ACHN (cell line): ENCODE measurements at places on chromosomes 3 and 15.

DNA sequence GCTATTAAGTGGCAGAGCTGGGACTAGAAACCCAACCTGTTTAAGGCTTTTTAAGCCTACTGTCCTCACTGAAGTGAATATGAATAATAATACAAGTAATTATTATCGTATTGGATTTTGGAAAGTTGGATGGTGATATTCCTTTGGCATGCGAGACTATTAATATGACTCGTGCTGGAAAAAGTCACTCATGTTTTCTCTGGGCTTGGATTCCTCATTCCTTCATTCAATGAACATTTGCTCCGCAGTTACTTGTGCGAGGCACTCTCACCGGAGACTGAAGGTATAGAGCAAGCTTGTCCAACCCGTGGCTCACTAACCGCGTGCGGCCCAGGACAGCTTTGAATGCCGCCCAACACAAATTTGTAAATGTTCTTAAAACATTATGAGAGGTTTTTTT lies 694 bp downstream of the PLAAT1 start:
- DNase-seq: no peak

GRCh38 chr3:115833074-115833473 lies 209.8 kb downstream of the GAP43 start:
- DNase-seq: no peak

- DNase-seq: peak; percentile 39
Measured at GRCh38 chr15:72037321-72037720, 80.6 kb downstream of the MYO9A start.

GRCh38 chr15:38514601-38515000 lies 50.0 kb downstream of the RASGRP1 start:
- no peak for DNase-seq

DNA sequence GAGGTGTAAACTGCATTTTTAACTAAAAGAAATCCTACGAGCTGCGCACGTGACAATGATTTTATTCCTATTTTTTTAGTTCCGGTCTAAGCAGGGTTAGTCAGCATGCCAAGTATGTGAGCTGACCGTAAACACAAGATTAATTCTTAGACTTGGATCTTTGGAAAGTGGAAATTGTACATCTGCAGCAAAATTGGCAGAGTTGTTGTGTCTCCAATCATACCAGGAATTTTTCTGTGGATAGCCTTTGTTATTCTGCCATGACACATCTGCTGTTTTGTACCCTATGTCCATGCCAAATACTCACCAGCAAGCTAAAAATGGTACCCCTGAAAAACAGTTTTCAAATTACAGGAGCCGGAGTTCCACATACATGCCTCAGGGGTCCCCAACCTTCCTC lies 562.5 kb downstream of the UNC13C start:
- no peak for DNase-seq

DNA sequence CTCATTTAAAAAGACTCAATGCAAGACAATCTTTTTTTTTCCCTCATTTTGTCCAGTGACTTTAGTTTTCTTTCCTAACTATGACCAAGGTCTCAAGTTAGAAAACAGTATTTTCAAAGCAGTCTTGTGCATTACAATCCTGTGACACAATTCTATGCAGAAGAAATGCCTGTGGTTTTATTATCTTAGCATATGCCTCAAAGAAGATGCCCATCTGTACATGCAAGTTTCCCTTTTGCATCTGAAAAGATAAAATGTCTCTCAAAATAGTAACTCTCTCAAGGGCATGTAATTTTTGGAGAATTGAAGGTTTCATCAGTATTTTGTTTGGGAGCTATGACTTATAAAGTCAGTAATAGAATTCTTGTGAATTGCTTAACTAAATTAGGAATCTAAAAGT lies 292.0 kb upstream of the SUCLG2 start:
- no peak for DNase-seq

DNA sequence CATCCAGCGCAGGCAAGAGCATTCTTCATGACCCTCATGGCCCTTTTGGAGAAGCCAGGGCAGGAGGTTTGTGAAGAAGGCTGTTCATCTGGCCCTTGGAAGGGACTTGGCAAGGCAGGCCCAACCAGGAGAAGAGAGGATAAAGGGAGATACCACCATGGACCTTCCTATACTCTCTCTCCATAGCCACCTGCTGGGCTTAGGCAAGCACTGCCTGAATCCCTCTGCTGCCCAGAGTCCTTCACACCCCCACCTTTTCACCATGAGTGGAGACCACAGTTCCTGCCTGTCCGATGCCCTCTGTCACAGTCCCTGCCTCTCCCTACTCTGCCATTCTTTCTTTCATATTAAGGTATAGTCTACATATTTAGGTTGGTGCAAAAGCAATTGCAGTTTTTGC lies 10.6 kb upstream of the SFMBT1 start:
- DNase-seq: peak; percentile 43

DNA sequence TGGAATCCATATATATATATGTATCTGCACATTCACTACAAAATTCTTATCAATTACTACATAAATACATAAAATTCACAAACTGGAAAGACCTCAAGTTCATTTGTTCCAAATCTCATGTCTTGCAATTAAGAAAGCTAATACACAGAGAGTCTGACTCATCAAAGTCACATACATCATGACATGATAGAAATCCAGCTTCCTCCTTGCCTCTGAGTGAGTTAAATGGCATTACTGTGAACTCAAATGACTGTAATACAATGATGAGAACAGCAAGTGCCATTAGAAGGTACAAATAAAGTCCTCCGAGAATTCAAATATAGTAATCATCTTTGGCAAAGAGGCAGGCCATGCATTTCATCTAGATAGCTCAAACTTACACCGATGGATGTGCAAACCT lies 55.1 kb upstream of the AGTR1 start:
- DNase-seq: no peak

GRCh38 chr3:4906107-4906621 lies 73.1 kb upstream of the BHLHE40 start:
- peak; percentile 80 for DNase-seq

GRCh38 chr3:32105291-32106131 lies 909 bp upstream of the GPD1L start:
- peak; percentile 7 for DNase-seq

DNA sequence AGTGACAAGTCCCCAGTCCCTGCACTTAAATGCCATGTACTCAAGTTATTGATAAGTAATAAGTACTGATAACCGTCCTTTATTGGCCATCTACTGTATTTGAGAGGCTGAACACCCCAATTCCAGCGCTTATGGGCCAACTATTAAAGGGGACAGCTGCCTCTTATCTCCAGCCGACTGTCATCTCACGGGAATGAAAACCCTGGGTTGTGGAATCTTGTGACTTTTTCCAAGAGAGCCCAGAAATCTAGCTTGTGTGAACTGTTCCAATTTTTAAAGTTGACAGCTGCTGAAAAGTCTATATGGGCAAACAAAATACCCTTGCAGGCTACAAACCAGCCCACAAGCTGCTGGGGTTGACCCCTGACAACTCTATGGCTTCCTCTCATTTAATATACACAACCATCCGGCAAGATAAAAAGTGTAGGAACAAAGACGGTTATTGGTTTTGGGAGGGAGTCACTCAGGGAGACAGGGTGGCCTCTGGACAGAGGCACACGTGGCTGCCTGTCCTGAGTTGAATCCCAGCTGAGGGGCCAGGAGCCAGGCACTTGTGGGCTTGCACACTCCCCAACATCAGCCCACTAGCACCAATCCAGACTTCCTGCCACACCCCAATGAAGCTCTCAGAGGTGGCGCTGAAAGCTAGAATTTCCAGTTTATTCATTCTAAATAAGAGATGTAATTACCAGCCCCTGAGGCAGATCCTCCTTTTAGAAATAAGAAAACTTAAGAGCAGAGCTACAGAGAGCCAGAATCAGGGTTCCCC lies 16.2 kb downstream of the SPSB4 start:
- no peak for DNase-seq

DNA sequence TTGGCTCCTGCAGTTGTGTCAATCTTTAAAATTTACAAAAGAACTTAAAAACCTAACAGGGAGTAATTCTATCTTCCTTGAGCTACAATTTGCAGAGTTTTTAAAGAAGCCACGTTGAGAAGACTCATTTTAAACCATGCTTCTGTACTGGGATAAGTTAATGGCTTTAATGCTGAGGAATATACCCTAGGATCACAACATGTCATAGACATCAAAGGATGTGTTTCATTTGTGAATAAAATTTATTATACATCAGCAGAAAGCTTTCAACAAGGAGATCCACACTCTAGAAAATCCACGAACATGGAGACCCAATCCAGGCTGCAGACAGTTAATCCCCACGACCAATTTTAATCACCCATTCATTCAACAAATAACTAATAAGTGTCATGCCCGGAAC lies 297.2 kb downstream of the MAGI1 start:
- DNase-seq: no peak

DNA sequence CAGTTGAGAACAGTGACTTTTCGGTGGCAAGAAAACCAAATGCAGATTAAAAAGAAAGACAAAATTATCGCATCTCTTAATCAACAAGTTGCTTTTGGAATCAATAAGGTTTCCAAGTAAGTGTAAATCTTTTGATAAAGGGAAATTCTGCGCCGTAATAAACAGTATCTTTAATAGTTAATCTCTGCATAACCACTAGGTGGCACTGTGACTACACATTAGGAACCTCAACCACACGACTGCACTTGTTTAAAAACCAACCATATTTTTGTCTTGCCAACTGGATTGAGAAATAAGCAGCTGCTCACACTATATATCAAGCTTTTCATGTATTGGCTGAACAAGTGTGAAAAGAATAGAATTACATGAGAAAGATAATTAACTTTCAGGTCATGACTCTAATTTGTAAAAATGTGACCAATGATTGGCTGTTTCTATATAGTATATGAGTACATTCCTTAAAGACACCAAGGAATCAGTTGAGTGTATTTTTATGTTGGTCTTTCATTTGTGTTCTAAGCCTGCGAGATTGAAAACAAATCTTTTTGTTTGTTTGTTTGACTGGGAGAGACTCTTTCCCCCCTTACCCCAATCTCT lies 72.7 kb downstream of the DZIP3 start:
- peak; percentile 59 for DNase-seq

GRCh38 chr3:13795816-13796215 lies 84.1 kb downstream of the WNT7A start:
- DNase-seq: no peak

- DNase-seq: no peak
Measured at GRCh38 chr15:75884041-75884440, 19.6 kb upstream of the FBXO22 start.

DNA sequence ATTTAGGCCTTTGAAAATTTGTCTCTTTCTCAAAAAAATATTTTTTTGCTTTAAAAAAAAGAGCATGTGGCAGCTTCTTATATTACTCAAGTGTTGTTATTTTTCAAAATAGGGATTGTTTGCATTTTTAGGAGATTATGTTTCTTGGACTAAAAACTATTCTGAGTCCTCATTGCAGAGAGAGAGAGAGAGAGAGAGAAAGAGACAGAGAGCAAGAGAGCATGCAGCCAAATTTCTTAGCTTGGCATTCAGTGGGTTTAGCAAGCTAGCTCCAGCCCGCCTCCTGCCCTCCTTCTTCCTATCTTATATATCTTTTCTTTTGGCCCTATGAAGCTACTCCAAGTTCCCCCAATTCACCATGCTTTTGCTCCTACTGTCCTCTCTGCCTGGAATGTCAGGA lies 55.7 kb downstream of the CEMIP start:
- no peak for DNase-seq

DNA sequence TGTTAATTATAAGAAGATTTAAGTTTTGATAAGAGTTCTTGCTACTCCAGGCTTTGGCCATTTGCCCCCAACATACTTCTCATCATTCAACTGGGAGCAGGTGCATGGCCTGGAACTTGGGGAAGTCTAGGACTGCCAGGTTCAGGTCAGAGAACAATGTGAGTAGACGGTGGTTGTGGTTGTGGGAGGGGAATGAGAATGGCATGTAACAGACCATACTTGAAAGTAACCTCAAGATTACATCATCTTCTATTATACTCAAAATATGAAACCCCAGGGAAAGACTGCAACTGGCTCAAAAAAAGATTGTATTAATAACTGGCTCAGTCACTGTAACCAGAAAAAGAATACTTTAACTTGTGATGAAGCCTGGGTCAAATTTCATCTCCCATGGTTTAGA lies 364.9 kb upstream of the DPPA4 start:
- DNase-seq: peak; percentile 12

DNA sequence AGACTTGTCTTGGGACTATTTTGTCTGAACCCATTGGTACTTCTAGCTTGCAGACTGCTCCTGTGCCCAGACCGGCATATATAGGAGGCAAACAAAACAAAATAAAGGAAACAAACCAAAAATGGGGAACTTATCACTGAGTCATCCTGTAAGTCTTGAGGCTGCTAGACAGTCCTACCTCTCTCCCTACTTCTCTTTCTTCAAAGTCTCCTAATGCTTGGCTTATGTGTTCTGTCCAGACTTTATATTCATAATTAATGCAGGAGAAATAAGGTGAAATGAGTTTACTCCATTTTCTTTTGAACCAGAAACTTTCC lies 266.2 kb downstream of the ZNF385D start:
- DNase-seq: no peak

DNA sequence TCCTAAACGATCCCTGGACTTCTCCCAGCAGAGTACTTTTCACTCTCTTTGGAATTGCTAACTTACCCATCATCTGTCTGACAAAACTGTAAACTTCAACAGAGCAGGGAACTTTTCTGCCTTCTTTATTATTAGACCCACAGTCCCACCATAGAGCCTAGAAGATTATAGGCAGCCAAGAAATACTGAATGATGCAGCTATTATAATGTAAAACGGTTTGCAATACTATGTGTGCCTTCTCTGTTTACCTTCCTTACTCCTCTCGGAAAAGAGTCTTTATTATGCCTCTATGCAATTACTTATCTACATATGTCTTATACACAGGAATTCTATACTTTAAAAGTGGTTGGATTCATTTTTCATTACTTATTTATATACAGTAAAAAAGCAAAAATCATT lies 36.0 kb downstream of the SHQ1 start:
- no peak for DNase-seq

- DNase-seq: no peak
Measured at GRCh38 chr3:46283881-46284450, 41.7 kb downstream of the CCR3 start.

DNA sequence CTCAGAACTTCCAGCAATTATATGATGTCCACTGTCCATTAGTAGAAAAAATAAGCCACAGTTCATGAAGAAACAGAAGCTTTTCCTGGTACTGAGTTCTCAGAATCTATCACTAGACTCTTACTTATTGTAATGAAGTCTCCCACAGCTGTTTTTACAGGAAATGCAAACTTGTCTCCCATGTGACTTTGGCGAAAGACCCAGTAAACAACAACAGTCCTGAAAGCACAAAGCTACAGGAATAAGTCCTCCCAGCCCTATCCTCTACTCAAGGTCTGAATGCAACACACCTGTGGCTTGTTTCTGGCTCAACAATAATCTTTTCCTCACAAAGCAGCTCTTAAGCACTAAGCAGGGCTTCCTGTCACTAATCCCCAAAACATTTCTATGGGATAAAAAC lies 55.9 kb downstream of the EOMES start:
- no peak for DNase-seq

- DNase-seq: no peak
Measured at GRCh38 chr3:155727836-155728235, 17.0 kb downstream of the PLCH1 start.

DNA sequence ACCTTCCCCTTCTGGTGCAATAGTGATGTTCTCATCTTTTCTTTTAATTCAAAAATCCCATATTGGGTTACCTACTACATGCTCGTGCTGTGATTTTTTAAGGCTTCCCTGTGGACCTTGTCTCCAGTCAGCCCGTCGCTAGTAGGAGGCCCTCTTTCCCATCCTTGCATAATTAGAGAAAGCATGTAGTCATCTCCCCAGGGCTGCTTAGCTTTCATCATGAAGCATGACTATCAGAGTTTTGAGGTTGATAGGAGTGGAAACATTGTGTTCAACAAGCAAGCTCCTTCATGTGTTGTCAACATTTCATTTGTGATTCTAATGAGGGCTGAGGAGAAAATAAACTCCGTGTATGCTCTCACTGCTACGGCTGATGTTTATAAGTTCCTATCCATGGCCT lies 8.7 kb upstream of the LRTM1 start:
- DNase-seq: no peak
